ENCODE measurements at places on chromosomes 7 and 10.

GRCh38 chr7:115548756-115549155 is 481.8 kb downstream of the TFEC start:
- no peak for DNase-seq

DNA sequence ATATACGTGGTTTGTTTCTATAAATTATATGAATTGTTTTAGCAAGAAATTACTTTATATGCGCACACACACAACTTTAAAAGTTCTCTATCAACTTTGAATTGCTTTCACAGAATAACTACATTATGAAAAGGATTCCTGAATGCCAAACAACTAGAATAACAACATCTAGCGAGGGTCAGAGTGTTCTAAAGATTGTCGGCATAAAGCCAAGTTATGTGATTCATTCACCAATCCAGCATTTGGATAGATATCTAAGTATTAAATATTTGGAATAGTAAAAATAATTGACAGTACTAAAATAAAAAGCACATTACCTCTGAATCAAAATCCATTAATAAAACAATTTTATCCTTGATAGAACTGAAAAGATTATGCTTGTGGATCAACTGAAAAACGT is 125.3 kb upstream of the AMPH start:
- no peak for DNase-seq

- no peak for DNase-seq
Measured at GRCh38 chr7:49001610-49002033, 77.3 kb downstream of the CDC14C start.

DNA sequence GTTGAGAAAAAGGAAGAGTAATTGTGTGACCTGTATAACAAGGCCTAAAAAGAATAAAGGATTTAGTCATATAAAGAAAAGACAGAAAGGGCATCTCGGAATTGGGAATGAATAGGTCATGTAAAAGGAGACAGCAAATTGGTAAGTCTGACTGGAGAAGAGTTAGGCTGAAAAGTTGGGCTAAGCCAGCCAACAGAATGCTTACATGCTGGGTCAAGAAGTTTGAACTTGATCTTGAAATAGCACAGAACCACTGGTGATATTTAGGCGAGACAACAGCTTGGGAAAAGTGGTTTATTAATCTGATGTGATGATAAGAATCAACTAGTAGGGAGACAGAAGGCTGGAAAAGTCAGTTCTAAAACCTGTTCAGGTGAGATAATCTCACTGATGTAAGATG is 4.8 kb downstream of the IDE start:
- no peak for DNase-seq

Measured in stimulated activated CD4-positive, alpha-beta T cell treated with anti-CD3 and anti-CD28 coated beads, Interleukin-15, amount 100 ng/mL, for 1 hour (primary cell).